ENCODE measurements at places on chromosomes 11 and 22.
A peak's percentile ranks its signal among the peaks of the same experiment; 100 is the strongest.

DNA sequence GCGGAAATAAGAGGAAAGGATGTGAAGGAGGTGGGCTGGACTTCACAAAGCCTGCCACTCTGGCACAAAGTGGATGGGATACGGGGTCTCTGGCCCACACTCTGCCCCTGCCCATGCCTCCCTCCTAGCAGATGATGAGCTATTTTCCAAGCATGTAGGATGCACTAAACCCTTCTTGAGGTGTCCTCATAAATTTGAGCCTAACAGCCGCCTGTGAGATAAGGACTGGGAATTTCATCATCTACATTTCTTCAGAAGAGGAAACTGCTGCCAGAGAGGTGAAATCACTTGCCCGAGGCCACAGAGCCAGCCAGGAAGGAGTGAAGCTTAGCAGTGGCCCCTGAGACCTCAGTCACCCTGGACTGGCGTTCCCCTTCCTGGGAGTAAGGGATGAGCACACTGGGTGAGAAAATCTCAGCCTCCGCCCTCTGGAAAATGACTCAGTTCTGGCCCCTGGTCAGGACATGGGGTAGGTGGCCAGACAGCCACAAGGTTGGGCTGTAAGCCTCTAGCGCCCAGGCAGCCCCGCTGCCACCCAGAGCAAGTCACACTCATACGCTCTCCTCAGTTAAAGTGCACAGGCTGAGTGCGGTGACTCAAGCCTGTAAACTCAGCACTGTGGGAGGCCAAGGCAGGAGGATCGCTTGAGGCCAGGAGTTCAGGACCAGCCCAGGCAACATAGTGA, 27.9 kb downstream of the MB start:
- peak; percentile 82 for DNase-seq

DNA sequence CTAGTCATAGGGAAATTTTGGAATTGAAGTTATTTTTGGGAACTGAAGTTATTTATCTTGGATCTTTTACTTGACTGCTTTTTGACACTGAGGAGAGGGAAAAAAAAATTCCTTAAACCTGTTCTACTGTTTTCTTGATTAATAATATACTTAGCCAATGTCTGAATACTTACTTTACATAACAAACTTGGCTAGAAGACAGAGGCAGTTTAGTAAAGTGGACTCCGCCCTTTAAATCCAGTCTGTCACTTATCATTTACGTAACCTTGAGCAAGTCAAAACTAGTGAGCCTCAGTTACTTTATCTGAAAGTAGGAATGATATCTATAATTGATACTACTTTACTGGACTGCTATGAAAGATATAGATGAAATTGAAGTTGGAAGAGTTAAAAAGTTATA, 19.5 kb downstream of the CTSC start:
- DNase-seq = no peak

DNA sequence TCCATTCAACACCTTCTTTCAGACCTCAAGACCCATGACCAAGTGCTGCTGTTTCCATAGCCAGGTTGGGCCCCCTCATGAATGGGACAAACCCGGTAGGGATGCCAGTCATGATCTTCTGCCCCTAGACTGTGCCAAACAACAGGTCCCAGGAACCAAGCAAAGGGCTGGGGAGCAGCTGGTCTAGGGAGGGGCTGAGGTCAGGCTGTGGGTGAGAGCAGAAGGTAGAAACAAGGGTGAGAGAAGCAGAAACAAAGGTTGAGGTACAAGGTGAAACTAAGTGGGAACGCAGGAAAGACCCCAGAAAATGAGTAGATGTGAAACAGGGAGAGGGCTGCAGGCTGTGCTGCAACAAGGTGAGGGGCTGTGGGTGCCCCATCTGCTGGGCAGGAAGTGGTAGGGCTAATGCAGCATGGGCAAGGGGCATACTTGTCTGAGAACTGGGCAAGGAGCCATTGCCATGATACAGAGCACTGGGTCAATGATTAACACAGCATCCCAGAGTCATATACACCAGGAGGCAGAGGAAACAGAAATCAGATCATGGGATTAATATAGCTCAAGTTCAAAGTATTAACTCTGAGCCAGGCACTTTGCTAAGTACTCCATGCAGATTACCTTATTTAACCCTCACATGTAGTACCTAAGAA, 45.9 kb downstream of the SLC1A2 start:
- no peak for DNase-seq

- DNase-seq = no peak
These were observed 130.0 kb downstream of the WNT7B start for GRCh38 chr22:45846952-45847351.

GRCh38 chr22:23984430-23984829, 4.5 kb downstream of the GSTT2 start:
- peak; percentile 65 for DNase-seq

DNA sequence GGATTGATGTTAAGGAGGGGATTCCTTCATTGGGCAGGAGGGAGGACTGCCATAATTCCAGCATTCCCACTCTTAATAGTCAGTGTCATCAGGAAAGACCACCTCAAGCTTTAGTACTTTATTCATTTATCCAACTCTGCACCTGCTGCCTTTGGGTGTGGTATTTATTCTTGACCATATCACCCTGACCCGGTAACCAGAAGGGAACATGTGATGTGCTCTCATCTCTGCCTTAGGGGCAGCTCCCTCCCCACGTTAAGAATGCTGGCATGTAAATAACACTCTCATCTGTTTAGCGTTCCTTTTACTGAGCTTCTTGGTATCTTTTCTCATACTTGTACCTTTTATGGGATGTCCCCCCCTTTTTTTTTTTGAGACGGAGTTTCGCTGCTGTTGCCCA, 7.7 kb downstream of the CAT start:
- no peak for DNase-seq

- DNase-seq = no peak
These were observed 940.4 kb downstream of the DLG2 start for GRCh38 chr11:84686716-84687115.

DNA sequence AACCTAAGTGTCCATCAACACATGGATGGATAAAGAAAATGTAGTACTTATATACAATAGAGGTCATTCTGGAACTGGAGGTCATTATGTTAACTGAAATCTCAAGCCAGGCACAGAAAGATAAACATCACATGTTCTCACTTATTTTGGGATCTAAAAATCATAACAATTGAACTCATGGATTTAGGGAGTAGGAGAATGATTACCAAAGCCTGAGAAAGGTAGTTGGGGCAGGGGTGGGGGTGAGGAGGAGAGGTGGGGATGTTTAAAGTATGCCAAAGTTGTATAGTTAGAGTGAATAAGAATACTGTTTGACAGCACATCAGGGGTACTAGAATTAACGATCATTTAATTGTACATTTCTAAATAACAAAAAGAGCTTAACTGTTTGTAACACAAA, 1112.7 kb downstream of the DLG2 start:
- DNase-seq = no peak

DNA sequence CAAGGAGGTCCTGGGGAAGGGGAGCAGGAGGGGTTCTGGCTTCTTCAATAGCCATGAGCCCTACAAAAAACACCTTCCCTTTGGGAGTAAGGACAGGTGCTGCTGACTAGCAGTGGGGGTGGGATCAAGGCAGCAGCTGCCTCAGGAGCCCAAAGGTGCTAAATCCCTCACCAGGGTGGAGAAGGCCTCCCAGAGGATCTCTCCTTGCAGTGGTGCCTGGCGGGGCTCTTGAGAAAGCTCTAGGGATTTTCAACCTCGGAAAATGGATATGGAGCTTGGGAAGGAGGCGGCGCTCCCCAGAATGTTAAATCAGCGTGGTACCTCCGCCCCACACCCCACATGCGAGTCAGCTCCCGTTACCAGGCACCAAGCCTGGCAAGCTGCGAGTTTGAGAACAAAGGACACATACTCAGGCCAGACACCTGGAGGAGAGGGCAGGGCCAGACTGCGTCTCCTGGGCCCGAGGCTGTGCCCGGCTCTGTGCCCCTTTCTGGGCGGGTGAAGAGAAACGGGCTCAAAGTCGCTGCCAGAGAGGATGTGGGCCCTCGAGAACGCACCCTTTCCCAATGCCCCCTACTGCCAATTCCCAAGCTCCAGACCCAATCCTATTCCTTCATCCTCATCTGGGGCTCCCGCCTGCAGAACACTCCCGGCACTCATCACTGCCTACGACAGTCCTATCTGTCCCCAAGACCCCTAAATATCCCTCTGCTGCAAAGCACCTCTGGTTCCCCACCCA, 139.0 kb downstream of the BRD1 start:
- no peak for DNase-seq
